ENCODE measurements at places on chromosomes 2 and 18. TPM values are rescaled to one million over a fixed set of nuclear protein-coding genes. Genes with fewer than 3 reads are reported as not detected.

Gene FAM228A
- total RNA-seq: 0.14 TPM

Gene MAPRE2
- total RNA-seq: 65.2 TPM

Gene HNMT
- not detected for total RNA-seq

Gene FBLN7
- total RNA-seq: 48.5 TPM

Gene CMPK2
- 13.6 TPM for total RNA-seq

Gene GNAL
- total RNA-seq: 0.53 TPM

Gene KIAA2012
- not detected for total RNA-seq

Gene OSBPL1A
- total RNA-seq: 2.3 TPM

Gene GDF7
- total RNA-seq: not detected

Gene IL18RAP
- 2.6 TPM for total RNA-seq

Gene KCNIP3
- not detected for total RNA-seq

Gene ABCB11
- total RNA-seq: not detected

Gene RMC1
- 54.0 TPM for total RNA-seq

Gene CLK1
- total RNA-seq: 261 TPM

Gene PDE11A
- not detected for total RNA-seq

Gene GREB1
- 0.91 TPM for total RNA-seq

Gene DNER
- total RNA-seq: not detected

Measured in activated naive CD4-positive, alpha-beta T cell treated with anti-CD3 and anti-CD28 coated beads, Interleukin-2, amount 50 U/mL, for 72 hours (primary cell).